Activated CD8-positive, alpha-beta memory T cell treated with anti-CD3 and anti-CD28 coated beads for 48 hours (primary cell): ENCODE measurements at places on chromosomes 6 and 20.

- DNase-seq, result no peak
These were observed 239.9 kb downstream of the HIVEP2 start for GRCh38 chr6:142705054-142705453.

DNA sequence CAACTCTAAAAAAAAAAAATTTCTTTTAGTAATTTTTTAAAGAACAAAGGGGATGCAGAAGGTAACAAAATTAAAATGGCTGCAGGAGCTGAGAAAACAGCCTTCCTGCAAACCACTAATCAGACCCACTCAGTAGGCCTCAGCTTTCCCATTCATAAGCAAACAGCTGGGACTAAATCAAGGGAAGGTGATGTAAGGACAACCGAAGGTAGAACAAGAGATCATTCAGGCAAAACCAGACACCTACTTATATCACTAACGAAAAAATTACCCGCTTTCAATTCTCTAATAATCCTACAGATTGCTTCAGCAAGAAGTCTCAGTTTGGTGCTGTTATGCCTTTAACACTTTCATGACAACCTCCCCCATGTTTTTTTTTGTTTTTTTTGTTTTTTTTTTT lies 124.0 kb downstream of the ZMYND8 start:
- no peak for DNase-seq

- peak; percentile 23 for DNase-seq
These were observed 155.2 kb downstream of the SCML4 start for GRCh38 chr6:107668743-107669474.

DNA sequence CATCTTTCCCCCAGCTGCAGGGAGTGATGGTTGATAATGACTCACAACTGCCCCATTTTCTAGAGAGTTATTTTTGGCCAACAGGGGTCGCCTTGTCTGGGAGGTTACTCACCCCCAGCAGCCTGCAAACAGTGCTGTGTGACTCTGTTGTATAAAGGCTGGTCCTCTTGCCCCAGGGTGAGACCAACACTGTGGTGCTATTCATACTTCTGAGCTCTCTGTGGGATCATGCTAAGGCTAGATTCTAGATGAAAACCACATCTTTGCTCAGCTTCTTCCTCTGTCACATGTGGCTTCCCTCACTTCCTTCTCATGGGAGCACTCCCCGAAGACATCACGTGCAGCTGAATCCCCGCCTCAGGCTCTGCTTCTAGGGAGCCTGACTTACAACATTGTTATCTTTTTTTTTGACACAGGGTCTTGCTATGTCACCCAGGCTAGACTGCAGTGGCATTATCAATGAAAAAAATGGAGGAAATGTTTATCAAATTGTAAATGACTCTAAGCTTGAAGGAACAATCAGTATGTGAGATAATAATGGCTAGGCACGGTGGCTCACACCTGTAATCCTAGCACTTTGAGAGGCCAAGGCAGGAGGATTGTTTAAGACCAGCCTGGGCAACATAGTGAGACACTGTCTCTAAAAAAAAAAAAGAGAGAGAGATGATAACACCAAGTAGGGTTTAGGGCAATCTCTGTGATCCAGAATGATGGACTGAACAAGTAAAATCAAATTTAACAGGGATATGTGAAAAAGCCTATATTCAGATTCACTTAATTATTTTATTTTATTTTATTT lies 55.7 kb upstream of the SLC23A2 start:
- peak; percentile 38 for DNase-seq

DNA sequence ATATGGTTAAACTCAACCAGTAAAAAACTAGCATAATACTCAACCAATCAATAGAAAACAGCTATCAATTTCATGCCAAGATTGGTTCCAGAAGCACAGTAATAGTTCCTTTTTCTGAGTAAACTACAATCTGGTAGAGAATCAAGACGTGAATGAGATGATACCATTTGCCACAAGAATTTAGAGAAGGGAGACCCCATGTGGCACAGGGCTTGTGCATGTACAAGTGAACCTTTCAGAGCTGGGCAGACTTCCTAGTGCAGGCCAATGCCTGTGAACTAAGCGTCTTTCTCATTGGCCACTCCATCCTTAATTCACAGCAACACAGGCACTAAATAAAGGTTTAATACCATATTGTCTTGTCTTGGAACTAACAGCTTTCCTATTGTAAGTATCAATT lies 213.5 kb downstream of the RFPL4B start:
- no peak for DNase-seq

DNA sequence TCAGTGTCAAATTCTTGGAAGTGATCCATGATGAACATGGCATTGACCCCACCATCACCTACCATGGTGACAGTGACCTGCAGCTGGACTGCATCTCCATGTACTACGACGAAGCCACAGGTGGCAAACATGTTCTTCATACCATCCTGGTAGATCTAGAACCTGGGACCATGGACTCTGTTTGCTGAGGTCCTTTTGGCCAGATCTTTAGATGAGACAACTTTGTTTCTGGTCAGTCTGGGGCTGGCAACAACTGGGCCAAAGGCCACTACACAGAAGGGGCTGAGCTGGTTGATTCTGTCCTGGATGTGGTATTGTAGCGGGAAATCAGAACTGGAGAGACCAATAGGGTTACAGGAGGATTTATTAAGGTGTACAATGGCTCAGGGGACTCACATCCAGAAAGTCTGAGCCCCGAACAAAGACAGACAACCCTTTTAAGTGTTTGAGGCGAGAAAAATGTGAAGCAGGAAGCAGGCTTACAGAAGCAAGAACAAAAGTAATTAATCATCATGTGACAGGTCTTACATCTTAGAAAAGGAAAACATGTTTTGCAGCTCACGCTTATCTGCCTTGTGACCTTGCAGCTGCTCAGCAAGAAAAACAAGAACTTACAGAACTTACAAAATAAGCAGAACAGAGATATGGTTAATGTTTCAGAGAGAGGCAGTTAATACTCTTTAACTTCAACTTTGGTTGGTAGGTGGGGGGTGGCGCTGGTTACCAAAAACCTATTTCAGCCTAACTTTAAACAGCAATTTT lies 58.8 kb upstream of the MOCS1 start:
- DNase-seq, result no peak

DNA sequence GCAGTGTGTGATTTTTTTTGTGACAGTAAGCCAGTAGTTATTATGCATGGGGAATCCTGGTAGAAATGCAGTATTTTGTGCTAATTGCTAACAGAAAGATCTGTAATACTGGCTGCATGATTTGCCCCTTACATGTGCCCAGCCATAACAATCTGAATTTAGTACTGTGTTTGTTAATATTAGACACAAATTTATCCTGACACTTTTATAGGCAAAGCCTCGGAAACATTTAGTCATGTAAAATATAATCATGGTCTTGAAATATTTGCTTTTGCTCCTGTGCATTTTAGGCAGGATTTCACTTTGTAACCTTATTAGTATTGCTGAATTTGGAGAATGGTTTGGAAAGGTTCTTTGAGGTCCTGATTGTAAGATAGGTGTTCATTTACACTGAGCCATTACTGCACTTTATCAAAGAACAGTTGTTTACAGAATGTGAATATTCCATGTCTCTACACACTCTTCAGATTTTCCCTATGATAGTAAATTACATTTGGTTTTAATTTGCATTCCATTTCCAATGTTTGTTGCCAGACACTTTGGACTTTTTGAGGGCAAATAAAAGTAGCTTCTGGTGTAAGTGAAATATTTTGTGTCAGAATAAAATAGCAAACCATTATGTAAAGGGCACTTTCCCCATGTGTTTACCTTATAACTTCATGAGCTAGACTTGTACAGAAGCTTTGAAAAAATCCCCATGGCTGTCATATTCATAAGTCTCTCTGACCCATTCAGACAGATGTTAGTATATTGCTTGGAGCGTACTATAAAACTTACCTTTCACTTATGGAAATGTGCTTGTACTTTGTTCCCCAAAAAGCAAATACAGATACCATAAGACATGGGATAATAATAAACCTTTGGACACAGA lies 349.9 kb downstream of the ARHGAP18 start:
- no peak for DNase-seq

- DNase-seq, result peak; percentile 12
These were observed 12.2 kb upstream of the KCNK15 start for GRCh38 chr20:44733341-44734069.

DNA sequence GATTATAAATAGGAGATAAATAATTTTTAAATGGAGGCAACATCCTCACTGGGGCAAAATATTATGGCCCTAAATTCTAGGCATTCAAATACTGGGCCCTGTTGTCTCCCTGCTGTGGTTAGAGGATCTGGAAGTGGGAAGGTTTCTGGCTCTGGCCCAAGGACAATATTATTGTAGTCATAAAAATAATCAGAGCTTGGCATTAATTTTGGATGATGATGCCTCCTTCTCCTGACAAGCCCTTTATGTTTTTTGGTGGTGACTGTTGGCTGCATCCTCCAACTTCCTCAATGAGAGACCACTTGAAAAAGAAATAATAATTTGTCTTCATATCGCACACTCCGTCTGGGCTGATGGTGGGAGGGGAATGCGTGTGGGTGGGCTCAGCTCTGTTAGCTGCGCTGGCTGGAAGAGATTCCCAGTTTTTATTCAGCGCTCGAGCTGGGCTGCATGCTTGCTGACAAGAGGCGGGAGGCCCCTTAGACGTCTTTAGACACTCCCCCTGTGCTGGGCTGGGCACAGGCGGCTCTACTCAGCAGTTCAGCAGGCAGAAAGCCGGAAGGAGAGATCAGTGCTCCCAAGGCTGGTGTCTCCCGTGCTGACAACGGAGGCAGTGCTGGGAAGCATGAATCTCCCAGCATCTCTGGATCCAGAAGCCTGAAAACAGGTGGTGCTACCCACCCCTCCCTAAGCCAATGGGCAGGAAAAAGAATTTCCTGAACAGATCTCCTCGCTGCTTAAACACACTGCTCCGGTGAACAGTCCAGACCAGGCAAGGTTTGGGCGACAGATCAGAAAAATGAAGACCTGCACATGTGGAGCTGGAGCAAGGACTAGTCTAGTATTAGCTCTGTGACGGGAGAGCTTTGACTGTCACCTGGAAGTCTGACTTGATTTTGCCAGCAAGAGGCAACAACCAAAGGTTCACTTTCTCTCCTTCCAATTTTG lies 97.7 kb downstream of the SYCP2 start:
- DNase-seq, result no peak

DNA sequence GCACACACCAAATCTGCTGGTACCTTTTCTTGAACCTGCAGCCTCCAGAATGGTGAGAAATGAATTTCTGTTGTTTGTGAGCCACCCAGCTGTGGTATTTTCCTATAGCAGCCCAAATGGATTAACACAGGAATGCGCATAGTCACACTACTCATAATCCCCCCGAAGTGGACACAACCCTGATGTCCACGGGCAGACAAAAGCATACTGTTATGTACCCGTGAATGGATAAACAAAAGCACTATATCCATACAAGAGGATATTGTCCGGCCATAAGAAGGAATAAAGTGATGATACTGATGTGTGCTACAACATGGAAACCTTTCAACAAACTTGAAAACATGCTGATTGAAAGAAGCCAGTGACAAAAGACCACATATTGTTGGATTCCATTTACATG lies 25.1 kb upstream of the RPP40 start:
- no peak for DNase-seq

DNA sequence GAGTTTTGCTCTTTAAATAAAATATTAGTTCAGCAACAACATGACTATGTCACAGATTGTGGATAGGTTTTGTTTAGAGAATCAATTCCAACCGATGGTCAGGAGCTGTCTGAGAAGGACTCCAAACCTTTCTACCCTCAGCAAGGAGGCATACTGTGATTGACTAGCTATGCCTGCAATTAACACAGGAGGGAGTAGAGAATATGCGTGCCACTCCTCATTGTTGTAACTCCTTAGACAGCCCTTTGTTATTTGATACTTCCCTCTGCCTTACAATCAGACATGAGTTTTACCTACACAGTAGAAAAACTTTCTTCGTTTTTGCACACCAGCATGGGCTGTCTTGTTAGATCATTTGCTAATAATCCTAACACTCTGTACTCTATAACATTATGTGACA lies 796.5 kb downstream of the PRIM2 start:
- DNase-seq, result no peak

- no peak for DNase-seq
These were observed 319.3 kb downstream of the PKHD1 start for GRCh38 chr6:51768087-51768486.

DNA sequence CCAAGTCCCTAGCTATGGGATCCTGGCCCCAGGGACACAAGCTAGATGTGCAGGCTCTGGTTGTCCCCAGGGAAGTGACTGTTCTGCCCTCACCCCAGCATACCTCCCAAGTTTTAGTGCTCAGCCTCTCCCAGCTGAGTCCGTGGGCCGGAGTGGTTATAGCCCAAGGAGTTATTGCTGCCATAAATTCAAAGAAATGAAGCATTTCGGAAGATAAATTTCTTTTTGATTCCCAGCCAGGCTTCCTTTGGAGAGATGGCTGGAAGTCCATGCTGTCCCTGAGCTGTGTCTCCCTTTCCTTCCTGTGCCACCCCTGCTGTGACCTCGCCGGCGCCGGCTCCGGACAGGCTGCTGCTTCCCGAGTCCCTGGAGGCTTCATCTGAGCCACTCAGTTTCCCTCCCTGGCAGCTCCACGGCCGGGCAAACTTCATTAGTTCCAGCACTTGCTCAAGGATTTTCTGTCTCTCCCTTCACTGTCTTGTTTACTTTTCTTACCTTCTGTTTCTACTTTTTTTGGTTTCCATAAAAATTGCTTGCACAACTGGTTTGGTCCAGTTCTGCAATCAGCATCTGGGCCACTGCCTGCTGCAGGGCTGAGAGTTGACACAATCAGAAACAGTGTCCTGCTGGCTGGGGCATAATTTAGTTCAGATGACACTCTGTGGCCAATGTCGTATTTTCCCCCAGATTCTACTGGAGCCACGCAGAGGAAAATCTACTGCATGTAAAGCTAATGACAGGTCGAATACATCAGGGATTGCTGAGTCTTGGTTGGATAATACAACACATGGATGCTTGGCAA lies 225.5 kb downstream of the SYNDIG1 start:
- no peak for DNase-seq

GRCh38 chr6:42460883-42461282 lies 9.2 kb upstream of the TRERF1 start:
- no peak for DNase-seq

DNA sequence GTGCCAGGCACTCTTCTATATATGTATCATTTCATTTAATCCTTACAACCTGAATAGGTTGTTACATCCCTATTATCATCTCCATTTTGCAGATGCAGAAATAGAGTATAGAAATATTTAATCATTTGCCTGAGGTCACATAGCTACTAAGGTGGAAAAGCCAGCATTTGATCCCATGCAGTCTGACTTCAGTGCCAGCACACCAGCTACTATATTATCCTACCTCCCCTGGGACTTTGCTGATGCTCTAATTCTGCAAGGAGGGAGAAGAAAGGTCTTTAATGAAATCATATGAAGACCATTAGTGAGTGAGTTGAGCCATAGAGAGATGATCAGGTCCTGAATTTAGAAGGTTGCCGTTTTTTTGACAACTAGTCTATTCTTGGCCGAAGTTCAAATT lies 53.7 kb downstream of the TOP1 start:
- DNase-seq, result no peak

- DNase-seq, result no peak
These were observed 279.7 kb downstream of the KIF16B start for GRCh38 chr20:16293590-16293989.

GRCh38 chr6:85124472-85125354 lies 325.2 kb upstream of the NT5E start:
- DNase-seq, result no peak
